ENCODE measurements at places on chromosomes 2 and 18.

DNA sequence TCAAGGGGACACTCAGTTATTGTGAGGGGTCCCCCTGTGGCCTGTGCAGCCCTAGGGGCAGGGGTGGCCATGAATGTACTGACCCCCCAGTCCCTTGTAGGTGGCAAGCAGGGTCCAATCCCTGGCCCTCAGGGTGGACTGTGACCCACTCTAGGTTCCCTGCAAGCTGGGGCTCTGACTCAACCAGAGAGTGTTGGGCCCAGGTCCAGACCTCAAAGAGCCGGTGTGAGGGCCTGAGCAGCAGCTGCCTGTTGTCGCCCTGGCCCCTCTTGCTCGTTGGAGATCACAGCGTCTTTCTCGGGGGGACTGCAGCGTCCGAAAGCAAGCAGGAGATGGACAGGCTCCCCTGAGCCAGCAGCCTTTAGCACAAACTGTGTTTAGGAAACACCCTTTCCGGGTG, 66.8 kb upstream of the ATG16L1 start:
- no peak for DNase-seq

DNA sequence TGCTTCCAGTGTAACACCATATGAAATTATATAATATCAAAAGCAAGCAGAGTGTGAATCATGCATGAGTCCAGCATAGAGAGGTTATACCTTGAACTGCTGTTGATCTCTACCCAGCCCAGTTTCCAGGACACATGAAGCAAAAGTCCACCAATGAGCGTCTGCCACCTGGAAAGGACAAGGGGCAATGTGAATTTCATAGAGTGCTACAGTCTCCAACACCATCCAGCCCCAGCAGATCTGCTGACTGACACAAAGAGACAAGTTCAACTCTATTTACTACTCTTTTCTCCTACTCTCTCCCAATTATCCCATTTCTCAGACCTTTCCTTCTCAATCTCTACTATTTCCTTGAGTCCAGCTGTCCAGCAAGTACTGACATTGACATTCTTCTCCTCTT, 31.8 kb upstream of the RIOK3 start:
- DNase-seq, result no peak

GRCh38 chr18:2889761-2890192, 43.0 kb downstream of the EMILIN2 start:
- DNase-seq, result no peak

DNA sequence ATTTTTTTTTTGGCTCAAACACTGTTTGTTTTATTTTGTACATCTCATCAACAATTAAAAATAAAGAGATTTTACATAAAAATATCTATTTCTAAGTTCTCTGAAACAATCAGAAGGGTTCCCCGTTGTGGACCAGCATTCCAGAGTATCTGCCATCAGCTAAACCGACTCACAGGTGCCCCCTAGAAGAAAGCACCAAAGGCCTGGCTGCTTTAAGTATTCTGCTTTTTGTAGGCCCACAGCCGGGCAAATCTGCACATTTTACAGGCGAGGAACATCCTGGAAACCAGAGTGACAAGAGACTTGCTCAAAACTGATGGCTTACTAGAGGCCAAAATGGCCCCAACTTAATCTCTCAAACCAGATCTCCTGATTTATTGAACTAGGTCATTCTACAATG, 82.2 kb upstream of the SETBP1 start:
- no peak for DNase-seq

GRCh38 chr2:150909090-150909489, 352.6 kb downstream of the RBM43 start:
- no peak for DNase-seq

GRCh38 chr2:26711457-26712161, 19.1 kb downstream of the KCNK3 start:
- no peak for DNase-seq

- no peak for DNase-seq
Observed at GRCh38 chr2:111897630-111897923, 830 bp upstream of the MERTK start.

DNA sequence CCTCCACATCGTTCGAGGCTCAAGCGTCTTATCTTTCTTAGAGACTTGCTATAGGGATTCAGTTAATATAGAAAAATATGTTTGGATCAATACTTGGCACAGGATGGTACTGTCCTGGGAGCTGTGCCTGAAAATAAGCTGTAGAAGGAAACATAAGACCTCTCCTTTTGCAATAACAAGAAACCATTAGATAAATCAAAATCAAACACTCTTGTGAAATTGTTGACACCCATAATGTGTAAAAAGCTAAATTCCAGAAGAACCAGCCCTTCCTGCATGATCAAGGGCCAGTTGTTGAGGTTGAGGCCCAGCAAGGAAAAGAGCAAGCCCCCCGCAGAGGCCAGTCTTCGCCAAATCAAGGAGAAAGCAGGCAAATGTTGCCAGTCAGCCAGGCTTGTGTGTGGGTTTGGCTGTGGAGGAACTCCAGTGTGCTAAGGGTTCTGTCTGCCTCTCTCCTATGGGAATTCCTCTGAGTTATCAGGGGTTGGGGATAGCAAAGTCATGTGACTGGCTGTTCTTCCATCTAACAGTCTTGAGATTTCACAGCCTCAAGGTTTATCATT, 185.7 kb downstream of the ACKR3 start:
- no peak for DNase-seq

DNA sequence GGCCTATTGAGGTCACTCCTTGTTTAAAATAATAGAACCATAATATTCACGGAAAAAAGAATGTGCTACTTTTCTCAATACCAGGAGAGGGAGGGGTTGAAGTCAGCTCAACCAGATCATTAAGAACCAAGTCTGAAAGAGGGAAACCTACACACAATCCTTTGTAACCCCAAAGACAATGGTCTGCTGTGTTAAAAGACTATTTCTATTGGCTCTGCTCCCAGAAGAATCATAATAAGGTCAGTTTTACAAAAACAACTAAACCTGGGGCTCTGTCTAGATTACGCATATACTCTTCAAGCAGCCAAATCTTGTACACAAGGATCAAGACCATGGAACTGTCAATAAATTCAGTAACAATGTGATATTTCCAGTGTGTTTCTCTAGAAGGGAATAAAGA, 177.2 kb upstream of the CRIM1 start:
- DNase-seq, result no peak

- no peak for DNase-seq
Observed at GRCh38 chr18:43012951-43013350, 102.5 kb downstream of the RIT2 start.

GRCh38 chr2:126932529-126932928, 33.8 kb downstream of the TEX51 start:
- DNase-seq, result no peak

GRCh38 chr2:194709840-194710239, 947.2 kb upstream of the SLC39A10 start:
- DNase-seq, result no peak

- no peak for DNase-seq
Observed at GRCh38 chr2:241390301-241391206, 34.5 kb downstream of the FARP2 start.

DNA sequence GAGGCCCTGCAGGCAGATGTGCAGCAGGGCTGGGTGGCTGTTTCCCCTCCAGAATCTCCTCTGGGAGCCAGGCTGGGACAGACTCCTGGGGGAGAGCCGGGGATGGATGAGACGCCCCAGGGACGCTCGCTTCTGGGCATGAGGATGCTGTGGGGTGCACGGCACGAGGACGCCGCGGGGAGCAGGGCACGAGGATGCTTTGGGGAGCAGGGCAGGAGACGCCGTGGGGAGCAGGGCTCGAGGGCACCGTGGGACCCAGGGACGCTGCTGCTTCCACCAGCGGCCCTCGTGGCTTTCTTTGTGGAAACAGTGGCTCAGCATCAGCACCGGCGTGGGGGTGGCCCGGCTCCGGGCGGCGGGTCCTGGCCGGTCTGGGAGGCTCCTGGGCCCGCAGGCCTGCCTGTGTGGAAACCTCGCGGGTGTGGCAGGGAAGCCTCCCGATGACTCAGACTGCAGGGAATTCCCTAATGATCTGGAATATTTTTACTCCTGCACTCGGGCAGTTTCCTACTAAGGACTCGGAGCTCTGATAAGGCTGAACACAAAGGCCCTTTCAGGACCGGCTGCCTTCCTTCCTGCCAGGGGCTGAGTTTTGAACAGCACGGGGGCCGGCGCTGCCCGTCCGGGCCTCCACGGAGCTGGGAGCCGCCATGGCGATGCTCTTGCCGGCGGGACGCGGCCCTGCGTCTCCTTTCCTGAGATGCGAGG, 62.6 kb downstream of the NFATC1 start:
- DNase-seq, result no peak

DNA sequence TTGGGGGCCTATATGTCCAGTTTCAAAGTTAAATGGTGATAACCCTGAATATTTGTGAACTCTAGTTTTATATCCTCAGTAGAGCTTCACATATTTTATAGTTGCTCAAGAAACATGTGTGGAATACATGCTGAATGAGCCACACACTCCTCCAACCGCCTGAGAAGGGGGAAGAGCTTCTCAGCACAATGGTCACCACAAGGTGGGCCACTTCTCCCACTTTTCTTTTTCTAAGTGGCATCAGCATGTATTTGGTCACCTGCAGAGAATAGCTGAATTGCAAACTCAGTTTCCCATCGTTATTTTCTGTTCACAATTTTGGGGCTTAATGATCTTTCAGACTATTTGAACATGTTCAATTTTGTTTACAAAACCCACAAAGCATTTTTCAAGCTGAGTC, 340.5 kb downstream of the PARD3B start:
- no peak for DNase-seq

- no peak for DNase-seq
Observed at GRCh38 chr2:128670066-128670465, 351.4 kb upstream of the HS6ST1 start.

All from SIG-M5 (cell line).